ENCODE measurements at places on chromosomes 5 and 9. TPM values are rescaled to one million over a fixed set of nuclear protein-coding genes. Genes with fewer than 3 reads are reported as not detected.

The STC2 gene
- total RNA-seq = 120 TPM

The ANXA2R gene
- 2.1 TPM for total RNA-seq

The ZNF462 gene
- total RNA-seq = 14.7 TPM

The RMND5B gene
- 29.2 TPM for total RNA-seq

The PHF24 gene
- 0.11 TPM for total RNA-seq

The FGF18 gene
- total RNA-seq = 0.22 TPM

The SPINK1 gene
- total RNA-seq = 0.33 TPM

The RNF20 gene
- total RNA-seq = 36.4 TPM

The SPINK4 gene
- total RNA-seq = not detected

The TMEM215 gene
- total RNA-seq = not detected

The TGFBI gene
- 247 TPM for total RNA-seq

The RAD17 gene
- 23.7 TPM for total RNA-seq

The OR13C8 gene
- not detected for total RNA-seq

The FOXD4L4 gene
- total RNA-seq = 0.22 TPM

The ADRA1B gene
- total RNA-seq = under 0.01 TPM
